ENCODE measurements at places on chromosomes 13 and 19.

GRCh38 chr19:13152356-13152973 is 2.3 kb downstream of the IER2 start:
- no peak for DNase-seq

- peak; percentile 19 for DNase-seq
These were observed 26.3 kb downstream of the ZNF844 start for GRCh38 chr19:12090807-12091206.

- DNase-seq = no peak
These were observed 83.2 kb downstream of the CCNA1 start for GRCh38 chr13:36515466-36515865.

DNA sequence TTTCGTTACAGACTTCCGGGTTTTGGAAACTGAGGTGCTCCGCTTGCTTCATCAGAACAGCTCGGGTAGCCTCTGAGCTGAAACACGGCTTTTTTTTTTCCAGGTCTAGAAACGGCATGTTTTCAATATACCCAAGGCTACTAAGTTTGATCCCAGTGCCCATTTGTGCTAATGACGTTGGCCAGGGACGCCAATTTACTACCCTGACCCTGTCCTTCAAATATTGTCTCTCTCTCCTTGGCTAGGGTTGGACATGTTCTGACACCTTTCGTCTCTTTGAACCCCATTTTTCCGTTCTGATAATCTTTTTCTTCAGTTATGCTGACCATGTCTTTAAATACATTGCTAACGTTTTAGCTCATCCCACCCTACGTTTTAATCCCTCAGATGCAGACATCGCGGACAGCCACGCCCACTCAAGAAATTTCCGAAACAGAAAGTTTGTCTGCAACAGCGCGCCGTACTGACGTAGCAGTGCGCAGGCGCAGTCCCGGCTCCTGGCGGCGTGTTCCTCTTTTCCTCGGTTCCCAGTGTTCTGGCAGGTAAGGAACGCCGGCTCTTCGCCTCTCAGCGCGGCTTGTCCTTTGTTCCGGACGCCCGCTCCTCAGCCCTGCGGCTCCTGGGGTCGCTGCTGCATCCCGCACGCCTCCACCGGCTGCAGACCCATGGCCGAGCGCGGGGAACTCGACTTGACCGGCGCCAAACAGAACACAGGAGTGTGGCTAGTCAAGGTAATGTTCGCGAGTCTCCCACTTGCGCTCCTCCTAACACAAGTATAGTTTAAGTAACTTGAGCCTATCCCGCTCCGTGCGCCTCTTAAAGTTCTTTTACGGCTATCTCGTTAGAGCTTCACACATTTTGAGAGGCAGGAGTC is at the start of gene GTF2F2:
TSS of gene GTF2F2 (plus strand) at position 520 of the 874 bp plus-strand sequence. CDS start at position 666, 146 bp downstream.
- DNase-seq = peak; percentile 30

DNA sequence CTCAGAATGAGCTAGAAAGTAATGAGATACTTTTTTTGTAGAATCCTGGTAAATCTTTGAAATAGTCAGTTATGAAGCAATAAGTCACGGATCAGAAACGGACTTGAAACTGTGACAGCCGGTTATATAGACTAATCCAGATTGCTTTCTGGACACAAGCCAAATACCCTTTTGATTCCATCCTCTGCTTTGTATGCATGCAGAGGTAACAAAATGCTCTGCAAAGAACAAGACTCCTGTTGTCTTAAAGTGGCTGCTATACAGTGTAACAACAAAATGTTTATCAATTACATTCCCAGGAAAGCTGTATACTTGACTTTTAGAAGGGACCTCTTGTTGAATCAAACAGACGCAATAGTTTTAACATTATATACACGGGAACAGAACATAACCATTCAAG is 66.5 kb upstream of the STARD13 start:
- DNase-seq = no peak
